ENCODE measurements at places on chromosomes 13 and 19.

DNA sequence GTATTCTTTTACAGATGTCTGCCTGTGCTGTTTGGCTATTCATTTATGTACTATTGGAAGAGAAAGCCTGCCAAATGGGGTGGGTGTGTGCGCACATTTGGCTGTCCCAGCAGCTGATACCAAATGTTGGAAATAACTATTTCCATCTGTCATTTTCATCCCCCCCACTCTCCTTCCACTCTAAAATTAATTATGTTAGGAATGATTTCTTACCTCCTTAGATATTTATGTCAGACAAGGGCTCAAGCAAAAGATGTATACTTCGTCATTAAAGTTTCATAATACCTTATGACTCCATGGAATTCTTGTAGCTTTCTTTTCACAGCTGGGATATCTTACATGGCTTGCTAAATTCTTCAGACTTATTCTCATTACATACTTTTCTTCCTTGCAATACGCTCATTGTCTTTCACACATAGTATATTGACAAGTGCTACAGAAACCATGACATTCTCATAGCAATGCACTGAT, 18.6 kb downstream of the ITM2B start:
- no peak for DNase-seq

DNA sequence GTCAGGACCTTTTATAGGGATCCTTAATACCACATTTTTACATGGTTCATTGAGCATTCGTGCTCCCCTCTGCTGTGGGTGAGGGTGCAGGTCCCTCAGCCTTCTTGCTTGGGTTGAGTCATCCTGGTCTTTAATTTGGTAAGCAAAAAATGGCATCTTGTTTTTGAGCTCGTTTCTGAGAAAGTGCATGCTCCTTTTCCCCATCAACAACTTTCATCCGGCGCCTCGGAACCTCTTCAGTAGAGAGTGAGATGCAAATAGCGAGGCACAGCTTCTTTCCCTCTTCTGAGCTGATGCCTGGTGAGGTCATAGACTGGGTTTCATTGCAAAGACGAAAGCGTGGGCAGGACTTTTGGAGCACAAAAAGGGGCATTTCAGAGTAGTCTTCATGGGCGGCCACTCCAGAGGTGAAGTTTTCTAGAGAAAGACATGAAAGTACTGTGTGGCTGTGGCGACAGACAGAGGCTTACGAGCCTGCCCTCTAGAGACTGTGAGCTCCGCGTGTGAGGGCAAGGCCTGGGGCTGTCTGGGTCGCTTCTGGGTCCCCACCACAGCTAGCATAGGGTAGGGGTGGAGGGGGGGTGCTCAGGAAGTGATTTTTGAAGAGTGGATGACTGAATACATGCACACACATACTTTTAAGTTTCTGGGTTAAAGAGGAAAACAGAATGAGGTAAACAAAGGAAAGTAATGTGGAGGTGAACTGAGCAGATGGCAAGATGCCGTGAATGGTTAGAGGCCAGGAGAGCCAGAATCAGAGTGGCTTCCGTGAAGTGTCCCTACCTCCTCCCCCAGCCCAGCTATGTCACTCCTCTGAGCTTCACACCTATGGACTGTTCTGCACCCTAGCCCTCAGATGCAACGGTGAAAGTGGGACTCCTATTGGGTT, 44.3 kb downstream of the BBC3 start:
- peak; percentile 48 for DNase-seq

GRCh38 chr13:78599645-78600279, 3.6 kb downstream of the POU4F1 start:
- no peak for DNase-seq

GRCh38 chr13:21736926-21737325, 66.1 kb downstream of the FGF9 start:
- no peak for DNase-seq

GRCh38 chr13:100608489-100608888, 19.9 kb upstream of the GGACT start:
- DNase-seq, result no peak

GRCh38 chr13:26220575-26220974, 1.5 kb downstream of the RNF6 start:
- DNase-seq, result no peak

- no peak for DNase-seq
Observed at GRCh38 chr19:28185646-28186045, 1027.3 kb downstream of the UQCRFS1 start.

DNA sequence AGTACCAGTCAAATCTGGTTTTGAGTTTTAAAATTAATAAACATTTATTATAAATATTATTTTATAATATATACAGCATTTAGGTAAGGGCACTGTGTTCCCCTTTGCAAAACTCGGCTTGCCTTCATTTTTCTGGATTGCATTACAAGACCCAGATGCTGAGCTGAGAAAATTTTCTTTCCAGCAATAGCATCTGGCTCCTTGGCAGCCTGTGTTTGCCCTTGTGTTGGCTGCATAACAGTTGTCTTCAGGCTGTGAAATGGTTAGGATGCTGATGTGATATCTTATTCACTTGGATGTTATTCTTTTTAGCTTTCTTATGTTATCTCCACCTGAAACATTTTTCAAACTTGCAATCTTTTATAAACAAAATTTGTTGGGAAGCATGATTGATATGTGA, 784.4 kb downstream of the DACH1 start:
- DNase-seq, result no peak

DNA sequence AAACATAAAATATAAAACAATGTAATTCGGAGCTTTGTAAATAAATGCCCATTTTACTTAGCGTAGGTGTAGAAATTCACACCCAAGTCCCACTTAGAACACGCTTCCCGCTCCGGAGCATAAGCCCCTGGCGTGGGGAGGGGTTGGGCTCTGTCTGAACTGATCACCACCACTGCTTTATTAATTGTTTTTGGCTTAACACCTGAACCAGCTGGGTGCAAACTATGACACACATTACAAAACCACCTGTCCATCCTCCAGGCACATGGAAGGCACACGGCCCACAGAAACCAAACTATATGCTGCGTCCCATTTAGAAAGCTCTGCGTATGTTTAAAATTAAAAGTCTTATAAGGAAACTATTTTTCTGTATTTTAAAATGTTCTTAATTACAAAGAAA, 25.9 kb downstream of the RASA3 start:
- no peak for DNase-seq

DNA sequence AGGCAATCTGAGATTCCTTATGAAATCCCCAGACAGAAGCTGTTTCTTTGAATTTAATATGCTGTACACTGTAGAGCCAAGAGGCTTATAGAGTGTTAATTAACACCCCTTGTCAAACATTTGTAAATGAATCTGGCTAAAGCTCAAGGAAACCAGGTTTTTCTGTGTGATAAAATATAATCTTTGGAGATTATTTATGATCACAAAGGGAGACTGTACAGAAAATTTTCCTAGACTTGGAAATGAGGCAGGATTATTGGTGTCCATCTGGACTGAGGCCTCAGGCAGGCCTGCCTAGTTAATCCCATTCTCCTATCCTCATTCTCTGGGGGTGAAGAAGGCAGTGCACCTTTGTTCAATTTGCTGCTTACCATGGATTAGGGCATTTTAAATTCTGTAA, 17.8 kb downstream of the KL start:
- DNase-seq, result no peak

All from stimulated activated CD8-positive, alpha-beta memory T cell treated with anti-CD3 and anti-CD28 coated beads, Interleukin-7, amount 100 ng/mL, for 1 hour (primary cell).